ENCODE measurements at places on chromosomes 12 and 14.
A peak's percentile ranks its signal among the peaks of the same experiment; 100 is the strongest.

GRCh38 chr12:54032627-54033100, at the start of gene HOXC5:
Gene HOXC5 (plus strand): TSS chr12:54033050. CDS start chr12:54033123, 73 bp downstream.
- DNase-seq: peak; percentile 42

DNA sequence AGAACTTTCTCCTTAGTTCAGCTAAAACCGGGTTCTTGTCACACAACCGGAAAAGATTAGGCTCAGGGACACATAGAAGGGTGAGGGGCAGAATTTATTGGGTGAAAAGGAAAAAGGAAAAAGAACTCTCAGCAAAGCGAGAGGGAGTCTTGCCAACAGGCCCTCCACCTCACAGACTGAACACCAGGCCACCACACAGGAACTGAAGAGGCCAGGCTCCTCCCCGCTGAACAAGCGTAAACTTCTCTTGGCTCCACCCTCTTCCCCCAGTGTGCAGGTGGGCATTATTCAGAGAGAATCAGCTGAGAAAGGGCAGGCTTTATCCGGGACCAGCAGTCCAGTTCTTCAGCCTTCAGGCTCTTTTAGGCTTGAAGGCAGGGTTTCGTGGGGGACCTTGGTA, 125.6 kb upstream of the FGD4 start:
- peak; percentile 69 for DNase-seq

DNA sequence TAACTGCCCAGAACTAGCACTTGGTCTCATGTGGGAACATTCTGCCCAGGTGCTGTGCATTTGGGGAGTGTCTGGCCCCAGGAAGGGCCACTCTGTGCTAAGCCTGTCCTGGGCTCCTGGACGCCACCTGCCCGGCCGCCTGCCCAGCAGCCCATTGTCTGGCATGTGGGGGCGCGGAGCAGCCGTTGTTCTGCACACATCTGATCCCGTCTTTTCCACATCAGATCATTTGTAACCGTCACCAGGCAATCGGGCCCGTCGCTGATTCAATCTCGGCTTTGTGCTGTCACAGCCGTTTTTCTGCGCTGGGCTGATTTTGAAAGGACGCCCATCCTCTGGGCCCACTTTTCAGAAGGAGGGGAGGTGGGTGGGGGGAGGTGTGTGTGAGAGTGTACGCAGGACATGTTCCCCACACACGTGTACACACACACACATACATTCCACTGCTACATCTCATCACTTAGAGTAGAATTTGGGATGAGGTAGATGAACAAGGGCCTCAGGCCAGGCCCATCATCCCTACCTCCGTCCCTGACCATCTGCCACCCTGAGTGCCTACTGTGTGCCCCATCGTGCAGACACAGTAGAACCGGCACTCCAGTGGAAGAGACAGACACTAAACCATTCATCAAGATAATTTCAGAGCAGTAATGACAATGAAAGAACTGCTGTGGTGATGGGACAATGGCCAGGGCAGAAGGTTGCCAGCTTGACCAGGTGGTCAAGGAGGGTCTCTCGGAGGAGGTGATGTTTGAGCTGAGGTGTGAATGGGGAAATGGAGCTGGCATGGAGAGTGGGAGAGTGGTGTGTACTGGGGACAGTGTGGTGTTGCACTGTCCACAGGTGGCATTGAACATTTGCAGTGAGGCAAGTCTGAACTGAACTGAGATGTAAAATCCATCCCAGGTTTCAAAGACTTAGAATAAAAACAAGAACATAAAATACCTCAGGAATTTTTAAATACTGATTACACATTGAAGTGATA, 19.0 kb downstream of the FAM222A start:
- DNase-seq: no peak

DNA sequence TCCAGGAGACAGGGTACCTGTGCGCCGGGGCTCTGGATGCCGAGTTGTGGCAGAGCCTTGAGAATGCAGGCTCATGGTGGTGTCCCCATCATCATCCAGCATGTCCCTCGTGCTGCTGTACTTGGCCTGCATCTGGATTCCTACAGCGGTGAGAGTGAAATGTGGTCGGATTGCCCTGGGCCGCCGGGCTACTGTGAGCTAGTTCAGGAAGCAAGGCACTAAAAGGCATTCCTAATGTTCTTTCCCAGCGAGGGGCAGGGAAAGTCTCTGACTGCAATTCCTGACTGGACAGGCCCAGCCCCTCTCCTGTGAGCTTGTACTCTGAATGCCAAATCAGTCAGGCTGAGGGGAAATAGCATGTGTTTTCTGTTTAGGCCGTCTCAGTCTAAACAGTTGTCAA, at the start of gene CLEC1A:
CLEC1A (minus strand) TSS at position 195 of the 400 bp plus-strand sequence; CDS start at position 132, 63 bp downstream.
- DNase-seq: no peak

DNA sequence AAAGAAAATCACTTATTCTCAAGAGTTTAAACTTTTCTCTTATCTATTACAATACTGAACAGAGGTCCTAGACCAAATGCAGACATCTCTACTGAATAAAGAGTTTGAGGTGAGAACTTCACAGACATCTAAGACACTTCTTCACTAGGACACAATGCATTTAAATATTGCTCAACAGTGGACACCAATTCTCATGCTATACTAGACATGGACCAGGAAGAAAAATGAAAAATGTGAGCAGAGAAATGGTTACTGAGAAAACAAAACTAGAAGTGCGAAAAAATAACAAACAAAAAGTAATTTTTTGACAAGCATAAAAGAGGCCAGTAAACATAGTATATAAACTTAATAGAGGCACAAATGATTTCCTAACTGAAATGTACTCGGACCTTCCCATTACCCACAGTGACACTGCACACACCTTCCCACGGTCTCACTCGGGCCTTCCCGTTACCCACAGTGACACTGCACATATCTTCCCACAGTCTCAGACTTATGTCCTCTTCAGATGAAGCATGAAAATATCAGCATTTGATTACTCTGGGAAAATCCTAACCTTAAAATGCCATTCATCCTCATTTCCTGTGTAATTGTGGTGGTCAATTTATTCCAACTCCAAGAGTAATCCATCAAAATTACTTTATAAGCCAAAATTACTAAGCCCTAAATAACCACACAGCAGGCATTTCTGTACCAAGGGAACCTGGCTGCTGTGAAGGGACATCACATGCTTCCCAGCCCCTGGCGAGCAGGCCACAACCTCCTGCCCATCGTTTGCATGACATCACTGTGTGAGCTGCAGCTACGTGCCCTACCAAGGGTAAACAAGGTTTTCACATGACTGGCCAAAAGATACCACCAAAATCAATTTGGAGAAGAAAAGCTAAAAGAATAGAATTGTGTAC, 6.4 kb downstream of the SLC15A4 start:
- peak; percentile 54 for DNase-seq

DNA sequence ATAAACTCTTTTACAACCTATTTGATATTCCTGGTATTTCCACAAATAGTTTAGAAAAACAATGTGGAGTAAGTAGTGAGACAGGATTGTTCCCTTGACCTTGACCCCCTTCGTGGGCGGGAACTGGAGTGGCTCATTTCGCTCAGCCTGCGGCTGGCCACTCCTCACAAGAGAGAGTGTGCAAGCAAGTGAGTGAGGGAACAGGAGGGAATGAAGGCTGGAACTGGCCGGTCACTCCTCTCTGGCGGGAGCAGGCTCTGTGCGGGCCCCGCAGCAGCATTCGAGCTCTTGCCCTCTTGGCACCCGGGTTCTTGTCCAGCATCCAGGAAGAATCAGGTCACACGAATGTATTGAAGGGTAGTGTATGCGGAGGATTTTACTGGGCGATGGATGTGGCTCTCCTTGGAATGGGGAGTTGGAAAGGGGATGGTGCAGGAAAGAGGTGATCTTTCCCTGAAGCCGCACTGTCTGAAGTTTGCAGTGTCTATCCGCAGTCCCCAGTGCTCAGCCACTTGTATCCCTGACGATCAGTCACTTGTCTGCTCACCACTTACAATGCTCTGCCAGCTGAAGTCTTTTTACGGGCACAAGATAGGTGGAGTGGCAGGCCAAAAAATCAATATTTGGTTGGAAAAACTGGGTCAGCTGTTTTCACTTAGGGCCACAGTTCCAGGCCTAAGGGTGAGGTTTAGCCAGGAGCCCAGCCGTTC, 28.0 kb upstream of the TXNRD1 start:
- no peak for DNase-seq

- DNase-seq: no peak
Measured at GRCh38 chr12:116551952-116552772, 7.0 kb upstream of the MAP1LC3B2 start.

GRCh38 chr14:106522990-106523389, 996.6 kb downstream of the TMEM121 start:
- no peak for DNase-seq

GRCh38 chr14:93824518-93825234, 36.4 kb upstream of the PRIMA1 start:
- no peak for DNase-seq

- no peak for DNase-seq
Measured at GRCh38 chr12:127619869-127620734, 646.9 kb upstream of the TMEM132C start.

GRCh38 chr14:24881116-24881893, 168.6 kb downstream of the STXBP6 start:
- no peak for DNase-seq

GRCh38 chr14:85533861-85534291, 3.9 kb downstream of the FLRT2 start:
- DNase-seq: no peak

- no peak for DNase-seq
Measured at GRCh38 chr14:67513631-67514108, 19.4 kb upstream of the PLEKHH1 start.

GRCh38 chr12:44852483-44852882, 23.6 kb downstream of the NELL2 start:
- no peak for DNase-seq

- DNase-seq: no peak
Measured at GRCh38 chr12:56099787-56100186, 4.6 kb upstream of the PA2G4 start.

- no peak for DNase-seq
Measured at GRCh38 chr12:6975297-6976032, 4.8 kb downstream of the EMG1 start.

DNA sequence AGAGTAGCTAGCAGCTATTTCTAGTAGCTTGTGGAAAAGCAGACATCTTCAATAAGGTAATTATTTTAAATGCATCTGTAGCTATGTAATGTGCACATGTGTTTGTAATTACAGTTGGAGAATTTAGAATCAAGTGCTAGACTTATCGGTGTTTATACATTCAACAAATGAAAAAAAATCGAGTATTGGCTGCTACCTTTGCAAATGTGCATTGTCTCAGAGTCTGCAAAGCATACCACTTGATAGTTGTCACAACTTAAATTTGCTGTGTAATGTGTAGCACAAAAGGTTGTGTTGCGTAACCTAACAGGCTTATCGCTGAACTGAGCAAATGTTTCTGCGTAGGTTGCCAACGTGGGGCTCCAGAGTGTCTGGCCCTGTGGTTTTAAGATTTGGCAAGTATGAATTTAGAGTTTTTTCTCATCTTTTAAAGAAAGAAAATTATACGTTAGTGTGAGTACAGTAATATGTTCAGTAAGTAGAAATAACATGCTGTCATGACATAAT, 44.3 kb downstream of the TMTC2 start:
- DNase-seq: no peak

DNA sequence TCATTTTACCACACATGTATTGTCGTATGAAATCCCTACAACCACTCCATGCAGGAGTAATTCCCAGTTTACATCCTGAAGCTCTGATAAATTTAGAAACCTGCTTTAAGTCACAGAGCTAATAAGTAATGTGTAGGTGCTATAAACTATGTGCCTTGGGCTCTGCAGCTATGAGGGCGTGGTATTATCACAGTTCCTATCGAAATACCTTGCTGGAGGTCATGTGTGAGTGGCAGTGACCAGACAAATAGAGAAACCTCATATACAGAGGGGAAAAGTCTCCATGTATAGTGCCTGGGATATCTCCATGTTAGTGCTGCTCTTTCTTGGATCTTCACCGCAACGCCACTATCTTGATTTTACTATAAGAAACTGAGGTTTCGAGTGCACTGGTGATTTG, 883 bp upstream of the TBC1D15 start:
- DNase-seq: no peak

DNA sequence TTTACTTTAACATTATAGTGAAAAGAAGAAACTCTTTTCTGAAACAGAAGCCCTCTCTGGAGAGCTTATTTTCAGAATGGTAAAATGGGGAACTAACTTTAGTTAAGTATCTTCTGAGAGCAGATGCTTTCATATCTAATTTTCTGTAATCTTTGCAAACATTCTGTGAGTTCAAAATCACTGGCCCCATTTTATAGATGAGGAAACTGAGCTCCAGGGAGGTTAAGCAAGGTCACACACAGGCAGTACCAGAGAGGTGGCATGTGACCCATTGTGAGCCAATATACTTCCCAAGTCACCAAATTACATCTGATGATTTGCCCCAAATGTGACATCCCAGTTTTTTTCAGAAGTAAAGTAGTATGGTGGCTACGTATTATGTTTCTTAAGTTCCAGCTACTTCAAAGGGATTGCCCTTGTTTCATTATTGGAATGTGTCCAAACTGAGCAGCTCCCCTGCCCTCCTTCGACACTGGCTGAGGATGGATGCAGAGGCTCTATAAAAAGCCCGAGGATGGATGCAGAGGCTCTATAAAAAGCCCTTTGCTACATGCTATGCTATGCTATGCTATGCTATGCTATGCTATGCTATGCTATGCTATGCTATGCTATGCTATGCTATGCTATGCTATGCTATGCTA, 36.2 kb upstream of the NUDT4 start:
- DNase-seq: peak; percentile 12

GRCh38 chr14:52003324-52003723, 14.0 kb downstream of the RTRAF start:
- DNase-seq: no peak

GRCh38 chr14:35254736-35255135, 37.4 kb upstream of the PSMA6 start:
- DNase-seq: no peak

DNA sequence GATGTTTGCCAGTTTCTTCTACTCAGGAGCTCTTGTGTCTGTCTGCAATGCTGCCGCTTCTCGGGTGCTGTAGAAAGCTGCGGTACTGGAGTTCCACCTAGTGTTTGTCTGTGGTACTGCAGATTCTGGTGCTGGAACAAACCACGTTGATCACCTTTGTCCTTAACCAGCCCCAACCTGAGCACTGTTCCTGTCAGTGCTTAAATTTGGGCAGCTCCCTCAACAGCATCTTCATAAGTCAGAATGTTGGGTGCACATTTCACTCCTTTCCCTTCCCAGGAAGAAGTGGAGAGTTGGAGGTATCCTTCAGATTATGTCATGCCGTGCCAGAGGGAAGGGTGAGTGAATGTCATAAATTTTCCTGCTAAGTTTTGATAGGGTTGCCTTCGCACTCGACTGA, 48.7 kb upstream of the LALBA start:
- DNase-seq: peak; percentile 63

GRCh38 chr14:106201376-106201775, 675.0 kb downstream of the TMEM121 start:
- DNase-seq: no peak

DNA sequence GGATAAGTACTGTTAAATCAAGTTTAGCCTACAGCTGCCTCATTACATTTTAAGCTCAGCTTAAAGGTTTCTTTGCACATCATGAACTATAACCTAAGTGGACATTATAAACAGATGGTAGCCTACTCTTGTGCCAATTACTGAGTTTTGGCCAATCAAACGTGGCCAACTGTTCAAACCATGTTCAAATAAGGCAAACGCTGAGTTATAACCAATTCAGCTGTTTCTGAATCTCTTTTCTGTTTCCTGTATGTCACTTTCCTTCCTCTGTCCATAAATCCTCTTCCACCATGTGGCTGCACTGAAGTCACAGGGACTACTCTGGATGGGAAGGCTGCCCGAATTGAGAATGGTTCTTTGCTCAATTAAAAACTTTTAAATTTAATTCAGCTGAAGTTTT, 98.4 kb downstream of the BCAT1 start:
- DNase-seq: peak; percentile 26

- no peak for DNase-seq
Measured at GRCh38 chr12:5295151-5295550, 136.8 kb upstream of the NTF3 start.

GRCh38 chr14:72544615-72545387, 349.1 kb downstream of the DPF3 start:
- no peak for DNase-seq
